ENCODE measurements at places on chromosomes 4 and X.

- peak; percentile 18 for DNase-seq
These were observed 45.2 kb upstream of the WDR1 start for GRCh38 chr4:10161840-10162239.

- no peak for DNase-seq
These were observed 1004.9 kb upstream of the ADGRL3 start for GRCh38 chr4:60195256-60195655.

GRCh38 chrX:56782352-56782751, 53.3 kb downstream of the NBDY start:
- DNase-seq, result no peak

DNA sequence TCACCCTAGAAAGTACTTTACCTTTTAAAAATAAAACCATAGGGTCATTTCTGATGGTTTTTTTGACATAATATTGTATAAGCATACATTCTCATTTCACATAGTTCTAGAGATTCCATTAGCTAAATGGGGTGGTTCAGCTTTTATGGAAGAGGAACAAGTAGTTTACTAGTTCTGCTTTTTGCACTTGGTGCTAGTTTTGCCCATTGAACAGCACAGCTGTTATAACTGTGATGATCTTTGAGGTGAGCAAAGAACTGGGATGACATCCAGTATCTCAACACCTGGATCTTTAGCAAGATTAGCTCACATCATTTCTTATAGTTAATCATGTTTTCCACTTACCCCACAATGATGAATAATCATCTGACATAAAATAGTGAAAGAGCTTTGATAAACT, 40.9 kb downstream of the MOB1B start:
- no peak for DNase-seq

DNA sequence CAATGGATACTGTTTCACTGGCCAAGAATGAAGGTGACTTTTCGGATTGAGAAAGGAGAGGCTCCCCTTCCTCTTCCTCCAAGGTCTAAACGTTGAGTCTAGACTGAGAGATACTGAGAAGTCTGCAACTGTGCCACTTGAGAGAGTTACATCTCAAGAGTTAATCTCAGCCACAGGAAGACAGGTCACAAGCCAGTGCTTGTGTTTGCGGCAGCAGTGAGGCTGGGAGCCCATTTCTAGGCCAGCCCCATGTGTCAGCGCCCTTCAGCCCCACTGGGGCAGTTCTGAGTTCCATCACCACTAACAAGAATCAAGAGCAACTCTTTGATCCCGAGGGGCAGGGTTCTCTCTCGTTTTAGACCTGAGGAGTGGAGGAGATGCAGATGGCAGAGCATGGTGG, 7.3 kb upstream of the SEC24D start:
- DNase-seq, result no peak

DNA sequence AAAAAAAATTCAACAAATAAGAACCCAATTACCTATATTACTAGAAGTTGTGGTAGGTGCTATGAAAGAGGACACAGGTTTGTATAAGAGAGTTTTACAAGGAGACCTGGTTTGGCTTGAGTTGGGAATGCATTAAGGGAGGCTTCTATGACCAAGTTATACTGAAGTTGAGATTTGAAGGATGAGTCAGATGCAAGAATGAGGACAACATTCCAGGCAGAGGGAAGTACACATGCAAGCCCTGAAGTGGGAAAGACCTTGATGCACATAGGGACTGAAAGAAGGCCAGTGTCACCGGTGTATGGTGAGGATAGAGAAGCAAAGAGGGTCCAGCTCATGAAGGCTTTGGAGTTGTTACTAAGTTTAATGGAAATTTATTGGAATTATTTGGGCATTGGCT, 52.2 kb downstream of the ANK2 start:
- no peak for DNase-seq

Data from CD4-positive, alpha-beta T cell treated with Interferon gamma for 1 hour (primary cell).